ENCODE measurements at places on chromosomes 1 and 21.

GRCh38 chr1:106121728-106122127 is 934.7 kb upstream of the PRMT6 start:
- no peak for DNase-seq

GRCh38 chr1:91303165-91303564 is 101.5 kb downstream of the HFM1 start:
- no peak for DNase-seq

GRCh38 chr1:21901473-21901847 is 35.6 kb downstream of the HSPG2 start:
- no peak for DNase-seq

GRCh38 chr1:204506969-204507316 is 9.3 kb upstream of the MDM4 start:
- peak; percentile 85 for DNase-seq

GRCh38 chr1:25566730-25567341 is 23.4 kb downstream of the LDLRAP1 start:
- peak; percentile 77 for DNase-seq

GRCh38 chr21:36507397-36508018 is 27.6 kb upstream of the CLDN14 start:
- no peak for DNase-seq

DNA sequence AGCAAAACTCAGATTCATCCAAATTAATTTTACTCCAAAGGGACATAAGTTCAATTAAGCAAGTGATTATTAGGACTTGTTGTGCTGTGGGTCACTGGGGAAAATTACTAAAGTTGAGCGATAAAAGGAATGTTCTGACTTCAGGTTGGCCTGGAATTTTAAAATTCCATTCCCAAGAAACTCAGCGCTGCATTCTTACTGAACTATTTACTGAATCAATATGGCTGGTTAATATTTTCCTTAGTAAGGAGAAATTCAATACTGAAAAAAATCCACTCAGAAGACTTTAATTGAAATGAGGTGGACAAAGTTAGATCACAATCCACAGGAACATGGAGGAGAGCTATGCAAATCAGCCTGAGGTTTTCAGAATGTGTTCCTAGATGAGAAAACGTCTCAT is 578.9 kb upstream of the NR5A2 start:
- no peak for DNase-seq

DNA sequence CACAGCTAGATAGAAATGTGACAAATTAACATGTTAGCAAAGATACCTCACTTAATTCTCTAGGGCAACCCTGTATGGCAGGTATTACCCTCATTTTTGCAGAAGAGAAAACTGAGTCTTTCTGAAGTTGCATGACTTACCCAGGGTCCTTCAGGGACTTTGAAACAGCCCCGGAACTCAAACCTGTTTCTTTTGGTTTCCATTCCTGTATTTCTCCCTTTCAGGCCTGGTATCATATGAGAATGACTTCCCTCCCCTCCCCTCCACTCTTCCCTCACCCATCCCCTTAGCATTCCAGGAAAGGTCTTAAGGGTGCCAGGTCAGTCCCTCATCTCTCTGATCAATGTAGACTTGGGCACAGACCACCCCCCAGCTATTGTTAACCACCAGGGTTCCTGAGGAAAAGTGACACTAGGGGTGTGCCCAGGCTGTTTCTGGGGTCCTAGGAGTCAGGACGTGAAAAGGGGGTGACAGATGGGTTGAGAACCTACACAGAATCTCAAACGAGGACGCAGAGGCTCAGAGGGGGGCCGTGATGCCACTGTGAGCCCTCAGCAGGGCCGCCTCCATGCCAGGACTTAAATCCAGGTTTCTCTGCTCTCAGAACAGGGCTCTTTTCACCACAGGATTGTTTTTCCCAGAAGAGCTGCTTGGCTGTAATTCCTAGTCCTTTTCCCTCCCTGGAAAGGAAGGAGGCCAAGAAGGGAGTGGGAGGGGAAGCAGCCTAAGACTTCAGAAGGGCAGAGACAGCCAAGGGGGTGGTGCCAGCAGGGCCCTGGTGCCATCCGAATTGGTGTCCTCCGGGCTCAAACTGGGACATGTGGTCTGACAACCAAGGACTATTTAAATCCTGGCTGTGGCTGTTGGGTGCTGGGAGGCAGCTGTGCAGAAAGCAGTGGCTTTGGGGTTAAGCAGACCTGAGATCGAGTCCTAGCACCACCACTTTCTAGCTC is 2.1 kb upstream of the WASF2 start:
- peak; percentile 72 for DNase-seq

- no peak for DNase-seq
These were observed 10.8 kb downstream of the S1PR1 start for GRCh38 chr1:101247404-101248287.

DNA sequence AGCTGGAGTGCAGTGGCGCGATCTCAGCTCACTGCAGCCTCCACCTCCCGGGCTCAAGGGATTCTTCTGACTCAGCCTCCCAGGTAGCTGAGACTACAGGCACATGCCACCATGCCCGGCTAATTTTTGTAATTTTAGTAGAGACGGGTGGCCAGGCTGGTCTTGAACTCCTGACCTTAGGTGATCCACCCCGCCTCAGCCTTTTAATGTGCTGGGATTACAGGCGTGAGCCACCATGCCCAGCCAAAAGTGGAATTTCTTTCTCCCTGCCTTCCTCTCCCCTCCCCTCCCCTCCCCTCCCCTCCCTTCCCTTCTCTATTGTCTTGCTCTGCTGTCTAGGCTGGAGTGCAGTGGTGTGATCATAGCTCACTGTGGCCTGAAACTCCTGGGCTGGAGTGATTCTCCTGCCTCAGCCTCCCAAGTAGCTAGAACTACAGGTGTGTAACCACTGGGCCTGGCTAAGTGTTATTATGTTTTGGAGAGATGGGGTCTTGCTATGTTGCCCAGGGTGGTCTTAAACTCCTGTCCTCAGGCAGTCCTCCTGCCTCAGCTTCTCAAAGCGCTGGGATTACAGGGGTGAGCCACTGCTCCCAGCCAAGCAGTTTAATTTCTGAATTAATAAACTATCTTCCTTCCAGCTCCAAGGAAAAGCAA is 10.0 kb upstream of the MACF1 start:
- DNase-seq = no peak

DNA sequence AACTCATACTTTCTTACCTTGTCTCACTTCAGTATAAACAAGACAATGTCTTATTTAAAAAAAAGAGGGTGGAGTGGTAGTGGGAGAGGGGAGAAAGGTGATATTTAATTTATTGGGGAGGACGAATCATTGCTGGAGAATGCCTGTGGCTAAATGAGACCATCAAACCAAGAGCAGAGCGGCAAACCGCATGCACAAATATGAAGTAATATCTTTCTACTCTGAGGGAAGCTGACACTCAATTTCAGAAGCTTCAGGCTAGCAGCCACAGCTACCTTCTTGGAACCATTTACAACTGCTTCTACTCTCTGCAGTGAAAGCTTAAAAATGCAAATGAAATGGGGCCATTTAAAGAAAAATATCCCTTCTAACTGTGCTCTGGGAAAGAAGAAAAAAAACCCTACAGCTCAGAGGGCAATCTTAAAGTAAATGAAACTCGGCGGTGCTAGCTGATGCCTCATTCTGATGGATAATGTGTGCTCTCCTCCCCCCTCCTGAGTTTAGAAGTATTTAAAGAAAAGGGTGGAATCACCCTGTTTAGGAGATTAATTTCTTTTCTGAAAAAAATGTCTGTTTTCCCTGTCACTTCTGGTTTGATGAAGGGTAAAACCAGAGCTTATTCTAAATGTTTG is 178.2 kb upstream of the CAMK1G start:
- DNase-seq = no peak

DNA sequence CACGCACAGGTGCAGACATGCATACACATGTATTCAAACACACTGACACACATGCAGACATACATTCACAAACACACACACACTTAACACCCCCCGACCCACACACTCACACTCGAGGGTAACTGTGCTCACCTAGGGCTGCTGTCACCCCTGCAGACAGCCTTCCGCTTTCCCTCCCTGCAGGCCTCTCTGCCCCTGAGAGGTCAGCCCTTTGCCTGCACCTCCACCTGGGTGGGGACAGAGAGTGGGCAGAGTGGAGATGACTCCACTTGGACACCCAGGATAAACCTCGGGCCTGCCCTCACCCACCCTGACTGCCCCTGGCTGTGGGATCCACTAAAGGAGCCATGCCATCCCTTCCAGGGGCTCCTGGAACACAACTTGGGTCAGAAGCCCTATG is 264.3 kb downstream of the PTPRU start:
- DNase-seq = no peak

DNA sequence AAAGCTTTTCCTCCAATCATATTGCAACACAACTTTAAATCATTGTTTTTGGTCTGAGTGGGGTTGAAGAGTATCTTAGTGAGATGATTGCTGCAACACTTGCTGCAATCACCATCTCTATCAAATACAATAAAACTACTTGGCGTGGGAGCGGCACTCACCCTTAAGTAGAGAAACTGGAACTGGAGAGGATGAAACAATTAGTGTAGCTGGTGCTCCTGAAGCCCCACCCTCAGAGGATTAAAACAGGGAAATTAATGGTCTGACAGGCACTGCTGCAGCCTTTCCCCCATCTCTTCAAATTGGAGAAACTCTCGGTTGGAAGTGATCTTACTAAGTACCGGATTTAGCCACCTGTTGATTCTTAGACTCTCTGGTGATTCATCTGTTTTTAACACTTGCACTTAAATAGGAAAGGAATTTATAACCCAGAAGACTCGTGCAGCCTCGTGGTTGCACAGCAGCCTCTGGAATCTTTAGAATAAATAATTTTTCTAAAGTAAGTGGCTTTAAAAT is 80.5 kb upstream of the KIF26B start:
- DNase-seq = no peak

GRCh38 chr1:29849038-29849750 is 612.9 kb downstream of the PTPRU start:
- no peak for DNase-seq

DNA sequence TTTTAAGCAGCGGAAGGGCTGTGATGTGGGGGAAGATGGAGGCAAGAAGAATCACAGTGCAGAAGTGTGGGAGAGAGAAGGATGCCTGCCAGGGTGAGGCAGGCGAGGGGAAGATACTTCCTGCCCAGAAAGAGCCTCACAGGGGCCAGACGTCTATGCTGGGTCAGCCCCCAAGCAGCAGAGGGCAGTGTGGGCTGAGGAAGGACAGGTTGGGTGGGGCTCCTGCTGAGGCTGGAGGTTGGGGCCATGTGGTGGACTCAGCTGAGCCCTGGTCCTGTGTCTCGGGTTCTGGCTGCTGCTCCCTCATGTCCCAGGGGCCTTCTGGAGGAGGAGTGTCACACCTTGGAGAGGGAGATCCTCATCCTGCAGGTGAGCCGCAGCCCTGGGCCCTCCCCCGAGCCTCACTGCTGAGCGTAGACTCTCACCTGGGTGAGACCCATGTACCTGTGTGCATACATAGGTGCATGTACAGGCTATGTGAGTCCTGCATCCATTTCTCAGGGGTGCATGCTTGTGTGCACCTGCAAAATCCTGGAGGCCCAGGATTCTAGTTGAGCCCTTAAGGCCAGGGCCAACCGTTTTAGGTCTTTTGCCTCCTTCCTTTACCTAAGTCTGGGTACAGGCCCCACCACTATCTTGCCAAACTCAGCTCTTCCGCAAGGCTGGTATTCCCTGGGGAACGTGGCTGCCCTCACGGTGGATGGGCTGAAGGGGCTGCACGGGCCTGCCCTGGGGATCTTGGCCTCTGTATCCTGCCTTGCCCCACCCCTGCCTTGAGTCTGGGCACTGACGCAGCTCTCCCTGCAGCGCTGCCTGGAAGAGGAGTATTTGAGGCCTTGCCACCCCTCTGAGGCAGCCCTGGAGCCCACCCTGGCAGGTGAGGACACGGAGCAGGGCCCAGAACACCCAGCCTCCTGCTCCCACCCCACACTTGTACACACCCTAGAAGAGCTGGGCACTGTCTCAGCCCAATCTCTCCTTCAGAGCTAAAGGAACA is 3.7 kb downstream of the CCDC24 start:
- no peak for DNase-seq

DNA sequence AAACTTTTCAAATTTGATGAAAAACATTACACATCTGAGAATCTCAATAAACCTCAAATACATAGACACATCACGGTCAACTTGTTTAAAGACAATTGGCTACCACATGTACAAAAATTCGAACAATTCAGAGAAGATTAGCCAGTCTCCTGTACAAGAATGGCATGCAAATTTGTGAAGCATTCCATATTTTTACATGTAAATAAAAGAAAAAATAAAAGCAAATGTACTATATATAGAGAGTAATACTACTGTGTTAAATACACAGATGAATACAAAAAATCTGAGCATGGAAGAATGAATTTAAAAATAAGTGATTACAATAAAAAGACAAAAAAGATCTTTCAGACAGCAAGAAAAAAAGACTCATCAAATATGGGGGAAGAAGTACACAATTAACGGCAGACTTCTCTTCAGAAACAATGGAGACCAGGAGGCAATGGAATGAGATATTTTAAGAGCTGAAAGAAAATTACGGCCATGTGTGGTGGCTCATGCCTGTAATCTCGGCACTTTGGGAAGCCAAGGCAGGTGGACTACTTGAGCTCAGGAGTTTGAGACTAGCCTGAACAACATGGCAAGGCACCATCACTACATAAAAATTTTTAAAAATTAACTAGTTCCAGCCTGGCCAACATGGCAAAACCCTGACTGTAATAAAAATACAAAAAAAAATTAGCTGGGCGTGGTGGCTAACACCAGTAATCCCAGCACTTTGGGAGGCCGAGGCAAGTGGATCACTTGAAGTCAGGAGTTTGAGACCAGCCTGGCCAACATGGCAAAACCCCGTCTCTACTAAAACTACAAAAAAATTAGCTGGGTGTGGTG is 23.2 kb downstream of the HAX1 start:
- DNase-seq = no peak

- no peak for DNase-seq
These were observed 78.6 kb upstream of the USP25 start for GRCh38 chr21:15651172-15651571.

DNA sequence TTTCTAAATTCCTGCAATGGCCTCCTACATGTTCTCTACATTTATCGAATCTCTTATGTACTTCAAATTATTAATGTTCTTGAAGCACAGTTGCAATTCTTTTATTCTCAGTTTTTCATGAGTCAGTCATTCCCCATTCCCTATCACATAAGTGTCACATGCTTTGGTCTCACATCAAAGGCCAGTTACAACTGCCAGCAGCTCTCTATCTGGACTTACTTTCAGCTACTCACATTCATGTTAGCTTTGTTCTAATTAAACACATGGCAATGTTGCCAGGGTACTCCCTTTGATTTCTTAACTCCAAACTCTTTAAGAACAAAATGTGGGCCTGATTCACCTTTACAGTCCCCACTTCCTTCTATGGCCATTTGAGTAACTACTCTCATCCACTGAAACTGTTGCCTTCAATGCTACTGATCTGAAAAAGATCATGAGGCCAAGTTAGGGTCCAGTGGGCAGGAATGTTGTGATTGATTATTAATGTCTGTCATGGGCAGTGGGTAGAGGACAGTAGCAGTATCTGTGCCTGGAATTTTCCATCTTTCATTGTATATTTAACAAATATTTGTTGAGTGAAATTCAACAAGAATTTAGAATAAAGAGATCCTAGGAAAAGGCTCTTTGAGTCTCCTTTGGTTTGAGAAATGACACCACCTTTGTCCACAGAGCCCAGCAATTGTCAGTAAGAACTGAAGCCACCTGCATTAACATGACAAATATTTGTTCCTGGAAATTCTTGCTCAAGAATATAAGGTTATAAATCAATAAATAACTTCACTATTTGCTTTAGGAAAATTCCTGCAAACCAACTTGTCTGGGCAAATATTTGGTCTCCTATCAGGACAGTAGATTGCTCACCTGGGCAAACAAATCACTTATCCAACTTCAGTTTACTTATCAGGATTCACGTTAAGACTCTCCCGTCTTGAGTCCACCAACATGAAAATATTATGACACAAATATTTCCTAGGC is 153.6 kb upstream of the SAMSN1 start:
- DNase-seq = no peak
